H7 (cell line): ENCODE measurements at places on chromosomes 16 and 17. TPM values are rescaled to one million over a fixed set of nuclear protein-coding genes. Genes with fewer than 3 reads are reported as not detected.

Gene HBZ
- total RNA-seq: not detected in 2 replicates

Gene ITGAD
- total RNA-seq: not detected in 2 replicates

Gene CCL15
- total RNA-seq: not detected in 2 replicates

Gene CLDN7
- 30.8 and 40.8 TPM in 2 replicates for total RNA-seq

Gene CD300E
- total RNA-seq: 0.03 TPM in 1 of 2 replicates, not detected in the other

Gene ASPHD1
- 24.4 and 24.6 TPM in 2 replicates for total RNA-seq

Gene TUFM
- 299 and 301 TPM in 2 replicates for total RNA-seq

Gene TRAF4
- total RNA-seq: 159 and 216 TPM in 2 replicates

Gene KRT12
- total RNA-seq: not detected in 2 replicates

Gene SPNS1
- total RNA-seq: 58.6 and 65.3 TPM in 2 replicates

Gene ABCC3
- total RNA-seq: 0.33 and 0.48 TPM in 2 replicates

Gene SLC5A10
- not detected in 2 replicates for total RNA-seq

Gene TP53TG3C
- not detected in 2 replicates for total RNA-seq

Gene RNF222
- total RNA-seq: not detected in 2 replicates

Gene ENPP7
- not detected in 2 replicates for total RNA-seq

Gene OSGIN1
- 1.3 and 1.6 TPM in 2 replicates for total RNA-seq

Gene KRTAP2-3
- not detected in 2 replicates for total RNA-seq

Gene CCDC144A
- 0.03 and 0.55 TPM in 2 replicates for total RNA-seq

Gene TMED6
- 0.52 TPM in 1 of 2 replicates, not detected in the other for total RNA-seq

Gene KRTAP4-1
- total RNA-seq: 0.38 and 0.70 TPM in 2 replicates

Gene SPIRE2
- 8.2 and 9.6 TPM in 2 replicates for total RNA-seq

Gene KRT37
- total RNA-seq: not detected in 2 replicates

Gene CSF3
- 0.28 TPM in 1 of 2 replicates, not detected in the other for total RNA-seq

Gene RAB11FIP3
- 25.2 and 27.9 TPM in 2 replicates for total RNA-seq

Gene HAPSTR1
- total RNA-seq: 40.3 and 44.0 TPM in 2 replicates

Gene USP6
- 0.03 TPM in 1 of 2 replicates, not detected in the other for total RNA-seq

Gene CD300LF
- not detected in 2 replicates for total RNA-seq

Gene NRN1L
- total RNA-seq: 5.3 and 7.6 TPM in 2 replicates

Gene ZC3H7A
- 19.7 and 27.0 TPM in 2 replicates for total RNA-seq

Gene OTOA
- total RNA-seq: not detected in 2 replicates

Gene RAB26
- 9.2 and 10.7 TPM in 2 replicates for total RNA-seq

Gene CDH1
- total RNA-seq: 19.0 and 38.6 TPM in 2 replicates

Gene MYH8
- total RNA-seq: not detected in 2 replicates

Gene GPR142
- not detected in 2 replicates for total RNA-seq

Gene RAB40B
- total RNA-seq: 0.85 and 1.7 TPM in 2 replicates

Gene DOK4
- total RNA-seq: 15.3 and 15.7 TPM in 2 replicates

Gene WFIKKN1
- 4.5 and 5.5 TPM in 2 replicates for total RNA-seq

Gene CPNE7
- total RNA-seq: 5.9 and 11.8 TPM in 2 replicates

Gene DLX3
- total RNA-seq: not detected in 2 replicates

Gene KRT14
- not detected in 2 replicates for total RNA-seq
